Activated CD4-positive, alpha-beta T cell treated with anti-CD3 and anti-CD28 coated beads, Interleukin-2, amount 10 ng/mL, durations not matched to agents 24 days and 14 days (primary cell): ENCODE measurements at places on chromosomes 5 and 9. TPM values are rescaled to one million over a fixed set of nuclear protein-coding genes. Genes with fewer than 3 reads are reported as not detected.

DNA sequence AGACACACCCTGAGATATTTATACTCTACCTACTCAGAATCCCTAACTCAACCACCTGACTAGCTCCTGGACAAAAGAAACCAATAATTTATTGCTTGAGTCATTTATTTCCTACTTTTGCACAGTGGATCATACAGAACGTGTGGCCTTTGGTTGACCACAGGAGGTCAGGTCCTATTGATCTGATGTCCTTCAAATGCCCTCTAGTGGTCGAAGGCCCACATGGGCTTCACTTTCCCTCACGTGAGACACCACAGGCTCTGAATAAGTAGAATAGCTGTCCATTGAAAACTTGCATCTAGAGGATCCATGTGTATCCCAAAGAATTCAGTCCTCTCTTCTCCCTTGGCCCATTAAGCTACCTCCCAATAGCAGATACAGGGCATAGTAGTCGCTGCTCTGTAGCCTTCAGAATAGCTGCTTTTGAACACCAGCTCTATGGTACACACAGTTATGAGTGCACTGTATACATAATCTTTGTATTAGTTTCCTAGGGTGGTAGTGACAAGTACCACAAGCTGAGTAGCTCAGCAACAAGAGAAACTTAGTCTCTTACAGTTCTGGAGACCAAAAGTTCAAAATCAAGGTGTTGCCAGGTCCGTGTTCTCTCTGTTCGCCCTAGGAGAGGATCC lies 177.6 kb upstream of the SMARCA2 start:
- H3K36me3 ChIP-seq = no peaks in the 10 kb centered on the region
- DNase-seq = no peak
- no peaks in the 10 kb centered on the region for H3K4me1 ChIP-seq

CNTNAP3 gene
- not detected in 2 replicates for total RNA-seq

PCDH12 gene
- total RNA-seq = 1.8 and 2.2 TPM in 2 replicates

DNA sequence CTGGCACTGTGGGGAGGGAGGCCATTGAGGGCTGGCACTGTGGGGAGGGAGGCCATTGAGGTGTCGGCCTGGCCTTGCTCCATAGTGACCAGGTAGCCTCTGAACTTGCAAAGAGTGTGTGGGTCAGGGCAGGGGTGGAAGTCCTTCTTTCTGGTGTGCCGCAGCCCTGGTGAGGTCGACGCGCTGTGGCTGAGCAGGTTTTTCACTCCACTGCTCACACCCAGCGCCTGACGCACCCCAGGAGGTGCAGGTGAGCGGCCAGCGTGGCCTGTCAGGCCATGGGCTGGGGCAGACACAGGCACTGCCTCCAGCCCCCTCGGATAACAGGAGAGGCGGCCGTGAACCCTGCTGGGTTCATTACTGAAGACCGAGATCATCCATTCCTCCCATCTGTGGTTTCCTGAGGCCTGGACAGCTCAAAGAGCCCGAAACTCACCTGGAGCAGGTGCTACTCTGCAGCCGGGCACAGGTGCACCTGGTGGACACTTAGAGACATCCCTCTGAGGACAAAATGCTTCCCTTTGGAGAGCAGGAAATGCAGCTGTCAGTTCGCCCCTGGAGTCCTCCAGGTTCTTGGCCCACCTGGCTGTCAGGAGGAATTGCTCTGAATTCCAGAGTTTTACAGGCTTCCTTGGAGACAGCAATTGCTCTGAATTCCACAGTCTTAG lies 32.4 kb downstream of the LHX3 start:
- no peaks in the 10 kb centered on the region for H3K4me1 ChIP-seq
- no peak for DNase-seq
- no peaks in the 10 kb centered on the region for H3K36me3 ChIP-seq
- H3K27me3 ChIP-seq = peaks cover 2% of the 10 kb centered on the region

DNA sequence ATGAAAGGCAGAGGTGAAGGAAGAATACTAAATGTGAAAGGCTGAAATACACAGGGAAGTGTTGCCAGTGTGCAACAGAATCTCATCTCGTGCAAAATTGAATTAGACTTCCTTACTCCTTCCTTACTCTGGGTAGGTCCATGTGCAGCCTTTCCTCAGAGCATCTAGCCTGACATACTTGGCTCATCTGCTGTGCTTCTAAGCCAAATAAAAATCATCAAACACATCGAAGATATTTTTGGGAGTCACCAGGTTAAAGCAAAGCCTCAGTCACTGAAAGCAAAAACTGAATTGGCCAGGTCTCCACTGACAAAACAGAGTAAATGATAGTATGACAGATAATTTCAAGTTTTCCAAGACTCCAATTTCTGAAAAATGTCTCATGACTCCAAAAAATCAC lies 19.3 kb downstream of the STARD4 start:
- no peak overlapping the region for H3K4me3 ChIP-seq
- H3K4me1 ChIP-seq = peaks cover 16% of the 10 kb centered on the region
- no peaks in the 10 kb centered on the region for H3K27me3 ChIP-seq
- DNase-seq = no peak
- H3K27ac ChIP-seq = peak overlapping the region; percentile 69
- peaks cover 50% of the 10 kb centered on the region for H3K36me3 ChIP-seq

DNA sequence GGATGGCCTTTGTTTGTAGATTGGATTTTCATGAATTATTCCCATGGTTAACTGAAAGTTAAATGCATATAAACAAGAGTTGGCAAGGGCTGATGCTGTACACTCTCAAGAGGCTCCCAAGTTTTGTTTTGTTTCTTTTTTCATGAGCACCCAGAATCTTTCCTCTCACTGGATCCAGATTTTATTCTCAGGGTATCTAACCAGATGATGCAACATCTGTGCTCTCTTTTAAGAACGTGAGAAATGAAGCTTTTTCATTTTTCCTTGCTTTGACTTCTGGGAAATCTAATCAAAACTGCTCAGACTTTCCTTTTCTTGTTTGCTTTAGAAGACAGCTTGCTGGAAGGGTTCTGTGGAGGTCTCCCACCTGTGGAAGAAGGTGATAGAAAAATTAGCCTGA lies 142.7 kb upstream of the SLC12A2 start:
- DNase-seq = no peak
- no peaks in the 10 kb centered on the region for H3K36me3 ChIP-seq
- no peak overlapping the region for H3K27ac ChIP-seq
- peaks cover 6% of the 10 kb centered on the region for H3K4me1 ChIP-seq
- no peak overlapping the region for H3K4me3 ChIP-seq

DNA sequence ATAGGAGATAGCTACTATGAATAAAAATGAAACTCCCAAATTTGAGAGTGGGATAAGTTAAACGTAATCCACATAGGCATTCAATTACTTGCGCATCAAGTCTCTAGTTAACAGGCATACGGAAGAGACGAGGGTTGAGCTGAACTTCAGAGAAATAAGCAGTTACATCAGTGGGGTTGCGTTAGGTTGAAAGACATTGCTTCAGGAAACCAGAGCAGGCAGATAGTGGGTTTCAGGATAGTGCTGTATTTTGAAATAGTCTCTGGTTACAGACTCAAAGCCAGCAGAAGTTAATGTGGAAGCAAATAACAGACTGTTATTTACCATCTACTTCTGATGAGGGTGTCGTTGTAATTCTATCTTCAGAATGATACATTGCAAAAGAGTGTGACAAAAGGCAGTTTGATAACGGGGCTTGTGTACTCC lies 533.4 kb downstream of the PDE4D start:
- H3K4me1 ChIP-seq = no peaks in the 10 kb centered on the region
- peaks cover 33% of the 10 kb centered on the region for H3K27me3 ChIP-seq
- no peak overlapping the region for H3K4me3 ChIP-seq
- H3K36me3 ChIP-seq = no peaks in the 10 kb centered on the region
- H3K27ac ChIP-seq = no peak overlapping the region
- no peak for DNase-seq

WNK2 gene
- total RNA-seq = 2.7 and 4.0 TPM in 2 replicates

DNA sequence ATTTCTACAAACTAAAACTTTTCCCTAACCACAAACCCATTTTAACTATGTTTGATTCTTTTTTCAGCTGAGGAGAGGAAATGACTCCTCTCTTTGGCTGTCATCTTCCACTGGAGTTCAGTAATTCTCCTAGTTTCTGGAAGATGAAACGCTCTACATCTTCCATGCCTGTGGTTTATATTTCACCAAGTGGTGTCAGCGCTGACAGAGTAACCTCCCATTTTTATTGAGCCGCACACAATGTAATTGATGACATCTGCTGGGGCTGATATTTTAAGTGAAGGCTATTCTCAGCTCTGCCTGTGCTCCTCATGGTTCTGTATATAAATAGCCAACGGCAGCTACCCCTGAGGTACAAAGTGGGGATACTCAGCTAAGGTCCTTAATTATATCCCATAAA lies 234.6 kb downstream of the SPOCK1 start:
- no peak for DNase-seq
- H3K27ac ChIP-seq = no peak overlapping the region
- no peaks in the 10 kb centered on the region for H3K4me1 ChIP-seq
- no peak overlapping the region for H3K4me3 ChIP-seq
- H3K27me3 ChIP-seq = peaks cover 4% of the 10 kb centered on the region

DNA sequence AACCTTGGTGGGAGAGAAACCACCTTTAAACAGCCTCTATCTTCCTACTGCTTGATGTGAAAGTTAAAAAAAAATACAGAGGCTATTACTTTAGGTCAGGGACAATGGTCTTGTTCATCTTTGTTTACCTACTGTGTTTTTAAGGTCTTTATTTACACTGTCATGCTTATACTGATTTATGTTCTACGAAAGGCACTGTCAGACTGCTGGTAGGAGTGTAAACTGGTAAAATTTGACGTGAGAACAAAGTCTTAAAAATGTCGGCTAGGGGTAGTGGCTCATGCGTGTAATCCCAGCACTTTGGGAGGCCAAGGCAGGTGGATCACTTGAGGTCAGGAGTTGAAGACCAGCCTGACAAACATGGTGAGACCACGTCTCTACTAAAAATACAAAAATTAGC lies 42.1 kb upstream of the ELOVL7 start:
- H3K27me3 ChIP-seq = no peaks in the 10 kb centered on the region
- DNase-seq = no peak
- H3K27ac ChIP-seq = no peak overlapping the region
- peaks cover 4% of the 10 kb centered on the region for H3K36me3 ChIP-seq
- H3K4me1 ChIP-seq = peaks cover 1% of the 10 kb centered on the region

GRCh38 chr5:3301306-3301705 lies 294.3 kb upstream of the IRX1 start:
- H3K36me3 ChIP-seq = no peaks in the 10 kb centered on the region
- no peaks in the 10 kb centered on the region for H3K4me1 ChIP-seq
- no peak overlapping the region for H3K4me3 ChIP-seq
- DNase-seq = no peak
- H3K27ac ChIP-seq = no peak overlapping the region

DNA sequence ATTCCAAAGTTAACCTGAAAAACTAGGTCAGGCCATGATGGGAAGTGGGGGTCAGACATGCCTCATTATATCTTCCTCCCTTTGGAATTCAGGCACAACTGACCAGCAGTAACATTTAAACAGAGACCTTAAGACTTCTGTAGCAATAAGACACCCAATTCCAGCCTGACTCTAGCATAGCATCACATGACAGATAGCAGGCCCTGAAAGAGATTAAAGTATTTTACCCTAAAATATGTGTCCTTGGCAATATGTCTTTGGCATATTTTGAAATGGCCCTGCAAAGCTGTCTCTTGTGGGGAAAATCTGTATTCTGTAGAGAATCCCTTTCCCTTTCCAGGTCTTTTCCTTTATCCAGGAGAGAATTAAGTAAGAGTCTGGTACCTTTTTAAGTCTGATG lies 34.3 kb downstream of the S1PR3 start:
- H3K27me3 ChIP-seq = peaks cover 6% of the 10 kb centered on the region
- H3K4me1 ChIP-seq = no peaks in the 10 kb centered on the region
- H3K4me3 ChIP-seq = no peak overlapping the region
- H3K36me3 ChIP-seq = no peaks in the 10 kb centered on the region
- H3K27ac ChIP-seq = no peak overlapping the region
- no peak for DNase-seq

DNA sequence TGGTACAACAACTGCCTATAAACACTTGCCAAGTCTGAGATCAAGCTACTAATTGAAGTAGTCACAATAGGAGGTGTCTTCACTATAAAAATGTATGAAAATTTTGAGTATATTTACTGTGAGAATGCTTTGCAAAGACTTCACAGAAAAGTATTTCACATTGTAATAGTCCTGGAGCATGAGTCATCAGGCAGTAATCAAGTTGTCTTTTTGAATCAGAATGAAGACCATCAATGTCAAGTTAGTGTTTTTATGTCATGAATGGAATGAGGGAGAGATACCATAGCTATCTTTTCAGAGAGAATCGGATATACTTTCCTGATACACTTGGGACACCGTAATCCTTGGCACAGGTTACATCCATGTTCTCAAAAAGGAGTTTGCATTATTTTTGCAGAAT lies 466.9 kb upstream of the ARRDC3 start:
- no peak overlapping the region for H3K27ac ChIP-seq
- no peaks in the 10 kb centered on the region for H3K36me3 ChIP-seq
- DNase-seq = no peak
- no peaks in the 10 kb centered on the region for H3K4me1 ChIP-seq

DNA sequence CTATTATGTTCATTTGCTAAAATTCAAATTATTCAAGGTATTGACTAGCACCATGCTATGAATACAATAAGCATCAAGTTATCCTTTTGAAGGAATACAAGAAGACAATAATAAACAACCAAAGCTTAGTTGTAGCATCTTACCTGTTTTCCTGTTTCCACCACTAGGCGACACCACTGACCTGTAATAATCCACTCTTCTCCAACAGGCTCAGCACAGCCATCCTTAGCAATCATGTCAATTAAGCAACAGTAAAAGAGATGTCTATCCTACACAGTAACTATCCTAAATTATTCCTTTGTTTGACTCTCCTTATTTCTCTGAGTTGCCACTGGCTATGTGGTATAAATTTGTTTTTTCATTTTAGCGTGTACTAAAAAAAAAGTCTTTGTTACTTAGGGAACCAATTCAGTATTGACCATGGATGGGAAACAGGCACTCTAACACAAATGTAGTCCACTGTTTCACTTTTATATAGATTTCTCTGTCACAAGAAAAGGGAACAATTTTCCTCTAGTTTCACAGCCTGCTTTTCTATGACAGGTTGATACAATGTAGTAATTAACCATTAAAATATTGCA lies 46.2 kb downstream of the PCA3 start:
- DNase-seq = peak; percentile 65
- H3K36me3 ChIP-seq = no peaks in the 10 kb centered on the region
- no peak overlapping the region for H3K4me3 ChIP-seq

GRCh38 chr5:102832445-102832844 lies 77.3 kb downstream of the PAM start:
- H3K4me3 ChIP-seq = no peak overlapping the region
- no peaks in the 10 kb centered on the region for H3K36me3 ChIP-seq
- H3K27me3 ChIP-seq = no peaks in the 10 kb centered on the region
- H3K27ac ChIP-seq = no peak overlapping the region

DNA sequence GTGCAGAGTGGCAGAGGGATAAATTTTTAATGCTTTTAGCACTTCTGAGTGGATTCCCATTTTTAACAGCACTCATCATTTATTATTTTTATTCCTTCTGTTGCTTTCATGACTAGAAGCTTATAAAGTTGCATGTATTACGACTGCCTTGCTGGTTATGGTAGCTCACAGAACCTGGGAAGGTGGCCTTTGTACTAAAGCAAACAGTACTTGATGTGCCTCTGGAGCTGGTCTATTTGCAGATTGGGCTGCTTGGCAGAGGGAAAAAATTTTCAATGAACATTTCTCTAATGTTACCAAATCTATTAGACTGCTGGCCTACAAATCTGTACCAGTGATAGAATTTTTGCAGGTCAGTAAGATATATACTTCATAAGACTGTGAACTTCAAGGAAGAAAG lies 274.5 kb upstream of the C9orf72 start:
- peaks cover 4% of the 10 kb centered on the region for H3K27me3 ChIP-seq
- no peak overlapping the region for H3K4me3 ChIP-seq
- H3K36me3 ChIP-seq = no peaks in the 10 kb centered on the region
- H3K27ac ChIP-seq = no peak overlapping the region
- DNase-seq = no peak

SHLD3 gene
- total RNA-seq = 4.7 and 5.1 TPM in 2 replicates

GRCh38 chr5:151042453-151043093 lies 22.2 kb downstream of the GPX3 start:
- no peak overlapping the region for H3K27ac ChIP-seq
- H3K4me1 ChIP-seq = peaks cover 6% of the 10 kb centered on the region
- H3K36me3 ChIP-seq = peaks cover 73% of the 10 kb centered on the region
- no peak overlapping the region for H3K4me3 ChIP-seq
- H3K27me3 ChIP-seq = no peaks in the 10 kb centered on the region
